Mammary epithelial cell (primary cell): ENCODE measurements at places on chromosomes 2 and 18.

GRCh38 chr2:241545523-241546473 lies 12.7 kb upstream of the BOK start:
- no peak for DNase-seq

GRCh38 chr2:18741191-18741590 lies 151.8 kb upstream of the NT5C1B start:
- no peak for DNase-seq

GRCh38 chr2:224925061-224925809 lies 117.0 kb downstream of the DOCK10 start:
- no peak for DNase-seq

DNA sequence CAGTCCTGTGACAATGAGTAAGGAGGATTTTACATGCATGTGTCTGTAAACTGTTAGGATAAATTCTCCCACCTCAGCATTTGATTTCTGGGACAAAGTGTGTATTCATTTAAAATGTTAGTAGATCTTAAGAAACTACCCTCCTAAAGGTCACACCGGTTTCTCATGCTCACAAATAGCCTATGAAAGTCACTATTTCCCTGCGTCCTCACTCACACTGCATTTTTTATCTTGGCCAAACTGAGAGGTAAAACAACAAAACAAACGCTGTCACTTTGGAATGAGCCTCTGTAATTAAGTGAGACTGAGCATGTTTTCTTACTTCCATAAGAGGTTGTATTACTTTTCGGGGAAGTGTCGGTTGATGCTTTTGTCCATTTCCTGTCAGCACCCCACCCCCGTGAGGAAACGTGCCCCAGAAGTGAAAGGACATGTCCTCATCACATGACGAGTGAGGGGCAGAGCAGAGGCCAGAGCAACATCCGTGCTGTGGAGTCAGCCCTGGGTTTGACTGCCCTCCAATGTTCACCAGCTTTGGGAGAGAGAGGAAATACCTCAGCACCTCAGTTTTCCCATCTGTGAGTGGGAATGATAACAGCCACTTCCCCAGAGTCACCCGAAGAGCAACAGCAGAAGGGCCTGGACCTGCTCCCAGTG lies 3.1 kb downstream of the GYPC start:
- no peak for DNase-seq

- DNase-seq: no peak
These were observed 99.8 kb upstream of the COPS8 start for GRCh38 chr2:236985761-236986339.

DNA sequence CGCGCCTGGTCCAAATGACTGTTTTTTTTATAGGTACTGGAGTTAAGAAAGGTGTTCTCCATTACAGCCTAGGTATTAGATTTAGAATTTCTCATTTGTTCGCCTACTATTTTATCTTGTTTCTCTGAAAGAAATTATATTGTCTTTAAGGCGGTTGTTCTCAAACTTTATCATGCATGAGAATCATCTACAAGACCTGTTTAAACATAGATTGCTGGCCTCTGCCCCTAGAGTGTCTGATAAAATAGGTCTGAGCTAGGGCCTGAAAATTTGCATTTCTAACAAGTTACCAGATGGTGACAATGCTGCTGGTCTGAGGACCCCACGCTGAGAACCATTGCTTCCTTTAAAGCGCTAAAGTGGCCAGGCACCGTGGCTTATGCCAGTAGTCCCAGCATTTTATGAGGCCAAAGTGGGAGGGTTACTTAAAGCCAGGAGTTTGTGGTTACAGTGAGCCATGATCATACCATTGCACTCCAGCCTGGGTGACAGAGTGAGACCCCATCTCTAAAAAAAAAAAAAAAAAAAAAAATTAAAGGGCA lies 34.0 kb upstream of the RNF138 start:
- DNase-seq: no peak

DNA sequence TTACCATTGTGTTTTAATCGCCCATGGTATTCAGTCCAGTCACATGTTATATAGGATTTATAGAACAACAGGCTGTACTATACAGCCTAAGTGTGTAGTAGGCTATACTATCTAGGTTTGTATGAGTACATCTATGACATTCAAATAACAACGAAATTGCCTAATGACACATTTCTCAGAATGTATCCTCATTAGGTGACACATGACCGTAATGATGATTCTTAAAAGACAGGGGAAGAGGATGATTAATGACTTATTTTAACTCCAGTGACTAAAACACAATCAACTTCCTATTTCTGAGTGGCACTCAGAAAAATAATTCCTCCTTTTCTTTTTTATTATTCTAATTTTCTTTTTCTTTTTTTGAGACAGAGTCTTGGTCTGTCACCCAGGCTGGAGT lies 63.0 kb upstream of the ACSL3 start:
- no peak for DNase-seq

DNA sequence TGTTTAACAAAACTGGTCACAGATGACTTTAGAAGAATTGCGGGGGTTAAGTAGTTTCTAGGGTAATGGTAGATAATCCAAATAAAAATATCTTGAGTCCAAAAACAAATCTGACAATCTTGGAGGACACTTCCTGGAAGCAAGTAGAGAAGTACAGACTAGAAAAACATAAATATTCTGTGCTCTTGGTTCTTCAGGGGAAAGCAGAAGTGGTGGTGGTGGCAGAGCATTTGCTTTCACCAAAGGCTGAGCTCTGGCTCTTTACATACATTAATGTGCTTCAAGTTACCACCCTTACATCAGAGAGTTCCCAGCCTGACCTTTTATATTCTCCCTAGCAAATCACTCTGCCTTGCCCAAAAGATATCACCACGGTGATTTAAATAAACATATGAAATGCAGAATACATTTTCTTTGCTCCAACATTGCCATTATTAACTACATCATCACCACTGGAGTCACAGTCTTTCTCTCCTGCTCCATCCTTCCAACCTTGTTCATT lies 15.3 kb downstream of the PDE11A start:
- no peak for DNase-seq

GRCh38 chr2:72442270-72442669 lies 294.6 kb upstream of the CYP26B1 start:
- no peak for DNase-seq

- peak; percentile 36 for DNase-seq
These were observed 107.1 kb upstream of the MAPRE2 start for GRCh38 chr18:34933909-34934661.
